ENCODE measurements at places on chromosomes 13 and 19. TPM values are rescaled to one million over a fixed set of nuclear protein-coding genes. Genes with fewer than 3 reads are reported as not detected.

The BCL3 gene
- total RNA-seq = 152 TPM

The TNNI3 gene
- not detected for total RNA-seq

The ATP12A gene
- total RNA-seq = not detected

The IFI30 gene
- 89.5 TPM for total RNA-seq

The ATP4A gene
- not detected for total RNA-seq

The FUT3 gene
- total RNA-seq = not detected

The URAD gene
- total RNA-seq = not detected

The TMEM272 gene
- not detected for total RNA-seq

The ACER1 gene
- 0.25 TPM for total RNA-seq

The GGN gene
- total RNA-seq = not detected

The PSPN gene
- 0.82 TPM for total RNA-seq

The KLC3 gene
- total RNA-seq = not detected

The CEBPG gene
- 23.9 TPM for total RNA-seq

The APOE gene
- 0.45 TPM for total RNA-seq

The UBE2L5 gene
- total RNA-seq = not detected

The TIMM50 gene
- total RNA-seq = 60.8 TPM

The KLK7 gene
- not detected for total RNA-seq

The ZNF492 gene
- total RNA-seq = not detected

The LIM2 gene
- 8.5 TPM for total RNA-seq

The CYP2A7 gene
- total RNA-seq = not detected

The CABP5 gene
- 0.38 TPM for total RNA-seq

The CRTC1 gene
- 14.3 TPM for total RNA-seq

The MYO16 gene
- total RNA-seq = not detected

The ZNF154 gene
- 21.6 TPM for total RNA-seq

The OR10H1 gene
- 0.12 TPM for total RNA-seq

The ZNF773 gene
- 10.2 TPM for total RNA-seq

The IGLON5 gene
- not detected for total RNA-seq

The OCEL1 gene
- total RNA-seq = 39.1 TPM

The FAM124A gene
- total RNA-seq = not detected

The DNASE2 gene
- total RNA-seq = 31.2 TPM

The MIR17HG gene
- total RNA-seq = 6.1 TPM

The KCNJ14 gene
- total RNA-seq = 0.77 TPM

The PLVAP gene
- total RNA-seq = not detected

The DCT gene
- 0.28 TPM for total RNA-seq

The SPRED3 gene
- total RNA-seq = 4.2 TPM

The F10 gene
- not detected for total RNA-seq

The NEK5 gene
- total RNA-seq = not detected

The SERPINE3 gene
- not detected for total RNA-seq
